T-helper 17 cell (primary cell): ENCODE measurements at places on chromosomes 6 and 20. TPM values are rescaled to one million over a fixed set of nuclear protein-coding genes. Genes with fewer than 3 reads are reported as not detected.

DNA sequence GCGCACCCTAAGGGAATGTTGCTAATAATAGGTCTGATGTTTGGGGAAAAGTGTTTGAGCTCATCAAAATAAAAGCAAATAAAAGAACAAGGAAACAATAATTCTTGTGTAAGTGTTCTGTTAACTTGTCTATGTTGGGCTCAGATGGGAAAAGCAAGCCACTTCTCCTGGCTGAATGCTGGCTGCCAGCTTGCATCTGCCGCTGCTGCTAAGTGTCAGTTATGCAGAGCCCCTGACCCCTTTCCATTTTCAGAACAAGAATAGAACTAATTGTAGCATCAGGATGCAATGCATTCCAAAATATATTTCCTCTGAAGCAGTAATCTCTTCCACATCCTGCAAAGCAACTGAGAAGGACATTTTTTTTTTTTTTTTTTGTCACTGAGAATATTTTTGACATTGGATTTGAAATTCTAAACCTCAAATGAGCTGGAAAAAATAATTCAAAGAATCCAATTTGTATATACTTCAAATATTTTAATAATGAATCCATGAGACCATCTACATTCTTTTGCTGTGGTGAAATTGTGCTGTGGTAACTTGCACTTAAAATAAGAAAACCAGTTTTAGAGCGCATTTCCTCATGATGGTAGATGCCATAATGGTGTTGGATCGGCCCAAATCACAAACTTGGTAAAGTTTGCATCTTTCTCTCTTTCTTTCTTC is 43.9 kb upstream of the DEK start:
- no peak for DNase-seq

DNA sequence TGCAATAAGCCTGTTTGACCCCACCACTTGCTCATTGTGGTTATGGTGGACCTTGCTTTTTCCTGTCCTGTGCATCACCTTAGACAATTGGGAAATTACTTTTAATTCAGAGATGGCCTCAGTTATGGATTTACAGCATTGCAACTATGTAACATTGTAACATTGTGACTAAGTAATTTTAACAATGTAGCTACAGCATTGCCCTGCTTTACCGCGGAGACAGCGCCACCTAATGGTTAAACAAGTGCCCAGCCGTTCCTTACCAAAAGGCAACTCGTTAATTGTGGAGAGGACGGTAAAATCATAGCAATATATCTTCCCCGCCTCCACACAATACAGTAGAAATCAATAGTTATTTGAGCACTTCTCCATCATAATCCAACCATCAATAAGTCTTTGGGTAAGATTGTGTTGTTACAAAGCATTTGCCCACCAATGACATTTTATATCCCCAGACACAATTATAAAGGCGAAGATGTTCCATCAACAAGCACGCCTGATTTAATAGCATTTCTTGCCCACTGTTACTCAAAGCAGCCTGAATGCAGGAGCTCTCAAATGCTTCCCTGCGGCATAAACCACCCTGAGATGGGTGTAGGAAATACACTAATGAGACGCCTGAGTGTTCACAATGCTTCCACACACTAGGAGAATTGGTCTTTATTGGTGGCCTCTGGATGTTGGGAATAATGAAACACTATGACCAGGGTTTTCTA is 93.7 kb downstream of the PROKR2 start:
- DNase-seq, result no peak

- DNase-seq, result no peak
Observed at GRCh38 chr20:37759761-37760209, 66.0 kb downstream of the CTNNBL1 start.

- no peak for DNase-seq
Observed at GRCh38 chr6:97218912-97219311, 64.1 kb downstream of the MMS22L start.

DNA sequence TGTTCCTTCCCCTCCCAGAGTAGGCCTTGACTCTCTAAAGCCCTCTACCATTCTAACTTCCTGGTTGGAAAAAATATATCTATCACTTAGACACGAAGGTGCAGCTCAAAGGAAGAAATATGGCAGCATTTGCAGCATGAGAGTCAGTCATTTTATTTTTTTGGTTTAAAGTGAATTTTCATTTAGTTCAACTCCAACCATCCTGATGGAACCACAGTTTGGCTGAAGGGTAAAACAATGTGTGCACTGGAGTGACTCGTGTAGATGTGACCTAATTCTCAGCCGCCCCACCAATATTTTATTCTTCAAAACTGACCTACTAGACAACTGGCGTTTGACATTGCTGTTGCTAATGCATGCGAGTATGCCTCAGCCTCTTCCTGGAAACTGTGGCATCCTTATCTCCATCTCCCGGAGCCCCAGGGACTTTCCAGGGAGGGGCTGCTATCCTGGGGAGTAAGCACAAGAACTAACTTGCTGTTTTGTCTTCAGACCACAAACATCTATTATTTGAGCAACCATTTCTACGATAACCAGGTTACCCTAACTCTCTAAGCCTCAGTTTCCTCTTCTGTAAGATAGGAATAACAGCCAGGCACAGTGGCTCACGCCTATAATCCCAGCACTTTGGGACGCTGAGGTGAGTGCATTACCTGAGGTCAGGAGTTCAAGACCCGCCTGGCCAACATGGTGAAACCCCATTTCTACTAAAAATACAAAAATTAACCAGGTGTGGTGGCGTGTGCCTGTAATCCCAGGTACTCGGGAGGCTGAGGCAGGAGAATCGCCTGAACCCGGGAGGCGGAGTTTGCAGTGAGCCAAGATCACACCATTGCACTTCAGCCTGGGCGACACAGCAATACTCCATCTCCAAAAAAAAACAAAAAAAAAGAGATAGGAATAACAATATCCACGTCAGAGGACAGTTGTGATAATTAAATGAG is 148.7 kb upstream of the JARID2 start:
- no peak for DNase-seq

- no peak for DNase-seq
Observed at GRCh38 chr6:113169484-113169883, 687.7 kb upstream of the MARCKS start.

DNA sequence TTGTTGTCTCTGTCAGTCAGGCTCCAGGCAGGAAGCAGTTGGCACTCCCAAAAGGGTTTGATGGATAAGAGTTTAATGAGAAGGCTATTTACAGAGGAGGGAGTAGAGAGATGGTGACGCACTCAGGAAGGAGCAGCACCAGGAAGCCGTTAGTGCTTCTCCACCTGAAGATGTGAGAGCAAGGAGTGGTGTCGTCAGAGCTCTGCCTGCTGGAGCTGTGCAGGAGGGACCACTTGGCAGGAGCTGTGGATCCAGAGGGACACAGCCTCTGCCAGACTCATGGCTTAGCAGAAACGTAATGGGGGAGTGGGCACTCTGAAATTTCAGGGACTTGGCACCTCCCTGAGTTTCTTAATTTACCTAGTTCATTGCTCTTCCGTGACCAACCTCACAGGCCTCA is 16.8 kb downstream of the DAAM2 start:
- DNase-seq, result no peak

DNA sequence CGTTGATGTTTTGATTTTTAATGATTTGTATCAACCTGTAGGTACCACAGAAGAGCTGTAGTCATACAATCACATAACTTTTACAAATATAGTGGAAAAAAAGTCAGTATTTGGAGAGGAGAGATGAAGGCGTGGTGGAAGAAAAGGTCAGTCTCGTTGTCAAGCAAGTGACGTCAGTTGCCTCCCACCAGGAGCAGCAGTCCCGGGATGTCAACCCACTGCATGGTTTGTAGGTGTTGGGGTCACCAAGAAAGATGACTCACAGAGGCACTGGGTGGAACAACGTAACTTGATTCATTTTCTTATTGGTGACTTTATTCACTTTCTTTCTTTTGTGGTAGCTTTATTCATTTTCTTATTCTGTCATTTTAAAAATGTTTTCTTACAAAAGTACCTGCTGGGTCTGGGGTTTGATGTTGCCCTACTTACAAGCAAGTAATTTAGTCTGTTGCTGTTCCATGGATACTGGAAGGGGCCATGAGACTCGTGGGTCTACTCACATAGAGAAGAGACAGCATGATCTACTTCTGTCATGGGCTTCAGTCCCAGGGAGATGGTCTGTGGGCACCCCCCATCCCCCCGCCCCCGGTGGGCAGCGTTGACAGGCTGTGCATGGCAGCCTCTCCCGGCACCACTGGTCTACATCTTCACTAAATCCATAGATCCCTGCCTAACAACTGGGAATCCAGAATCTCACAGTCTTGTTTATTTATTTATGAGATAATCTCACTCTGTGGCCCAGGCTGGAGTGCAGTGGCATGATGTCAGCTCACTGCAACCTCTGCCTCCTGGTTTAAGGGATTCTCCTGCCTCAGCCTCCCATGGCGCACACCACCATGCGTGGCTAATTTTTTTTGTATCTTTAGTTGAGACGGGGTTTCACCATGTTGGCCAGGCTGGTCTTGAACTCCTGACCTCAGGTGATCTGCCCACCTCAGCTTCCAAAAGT is 36.4 kb upstream of the SYNJ2 start:
- no peak for DNase-seq

PKIG gene
- 2.2 TPM for total RNA-seq

RGS17 gene
- not detected for total RNA-seq

IFNGR1 gene
- total RNA-seq, result 56.4 TPM

KCNK15 gene
- total RNA-seq, result not detected

TCF21 gene
- not detected for total RNA-seq
